ENCODE measurements at places on chromosomes 5 and 9.
A peak's percentile ranks its signal among the peaks of the same experiment; 100 is the strongest.

GRCh38 chr5:140673187-140673976, at the start of gene DND1:
TSS of gene DND1 (minus strand) at chr5:140673576. CDS start at chr5:140673542, 34 bp downstream.
- no peak for DNase-seq

GRCh38 chr5:32520356-32520755, 65.0 kb upstream of the SUB1 start:
- DNase-seq = peak; percentile 39

DNA sequence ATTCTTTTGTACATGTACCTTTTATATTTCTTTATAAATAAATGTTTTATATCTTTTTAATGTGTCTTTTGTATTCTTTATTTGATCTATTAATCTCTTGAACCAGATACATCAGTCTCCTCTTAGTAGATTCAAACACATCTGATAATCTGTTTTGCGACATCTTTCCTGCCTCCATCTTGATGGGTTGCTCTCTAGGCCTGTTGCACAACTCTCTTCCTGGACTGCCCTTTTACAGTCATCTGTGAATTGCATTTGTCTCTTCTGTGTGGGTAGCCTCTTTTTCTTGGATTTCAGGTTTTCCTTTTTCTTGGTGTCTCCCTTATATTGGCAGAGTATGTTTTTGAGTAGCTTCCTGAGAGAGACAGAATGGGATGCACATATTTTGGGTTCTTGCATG, 6.2 kb downstream of the ZFYVE16 start:
- DNase-seq = peak; percentile 50

DNA sequence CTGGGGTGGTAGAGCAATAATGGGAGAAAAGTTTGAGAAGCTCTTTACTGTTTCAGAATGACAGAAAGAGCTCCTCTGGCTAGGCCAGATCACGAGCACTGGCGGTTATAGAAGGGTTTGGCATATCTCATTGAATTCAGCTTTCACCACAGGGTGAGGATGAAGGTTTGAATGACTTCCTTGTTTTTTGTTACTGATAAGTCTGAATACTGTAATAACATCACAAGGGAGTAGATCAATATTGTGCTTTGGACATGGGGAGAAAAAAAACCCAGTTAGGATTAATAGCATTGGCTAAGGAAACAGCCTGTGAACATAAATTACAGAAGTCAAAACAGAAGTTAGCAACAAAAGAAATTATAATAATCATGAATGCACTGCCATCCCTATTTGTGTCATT, 9.4 kb downstream of the PHAX start:
- DNase-seq = no peak

DNA sequence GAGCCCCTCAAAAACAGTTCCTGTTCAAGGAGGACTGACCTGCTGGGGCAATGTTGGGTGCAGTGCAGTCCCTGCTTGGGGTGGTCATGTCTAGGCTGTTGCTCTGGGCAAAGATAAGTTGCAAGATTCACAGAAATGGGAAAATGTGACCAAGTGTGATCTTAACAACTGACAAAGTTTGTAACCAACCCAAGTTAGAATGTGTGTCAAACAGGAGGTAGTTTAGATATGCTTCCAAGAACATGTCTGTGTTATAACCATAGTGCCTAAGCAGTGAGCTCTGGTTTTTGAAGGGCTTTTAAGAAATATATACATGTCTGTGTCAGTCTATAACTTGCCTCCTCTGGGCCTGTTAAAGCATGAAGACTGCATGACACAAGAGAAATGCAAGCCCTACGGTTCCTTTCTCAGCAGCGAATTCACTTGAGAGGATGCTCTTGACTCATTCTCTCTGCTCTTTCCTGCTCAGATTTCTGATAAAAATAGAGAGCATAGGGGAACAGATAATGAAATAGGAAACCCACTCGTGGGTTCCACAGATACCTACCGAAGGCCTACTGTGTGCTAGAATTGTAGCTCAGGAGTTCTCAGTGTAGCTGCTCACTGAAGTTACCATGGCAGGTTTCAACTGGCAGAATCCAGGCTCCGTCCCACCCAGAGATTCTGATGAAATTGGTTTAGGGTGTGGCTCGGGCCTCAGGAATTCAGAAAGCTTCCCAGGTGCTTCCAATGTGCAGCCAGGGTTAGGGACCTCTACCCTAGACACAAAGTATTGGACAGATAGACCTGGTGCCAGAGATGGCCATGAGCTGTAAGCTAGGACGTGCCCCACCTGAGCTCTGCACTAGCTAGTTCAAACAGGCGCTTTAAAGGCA, 52.4 kb downstream of the ARHGEF37 start:
- DNase-seq = no peak

DNA sequence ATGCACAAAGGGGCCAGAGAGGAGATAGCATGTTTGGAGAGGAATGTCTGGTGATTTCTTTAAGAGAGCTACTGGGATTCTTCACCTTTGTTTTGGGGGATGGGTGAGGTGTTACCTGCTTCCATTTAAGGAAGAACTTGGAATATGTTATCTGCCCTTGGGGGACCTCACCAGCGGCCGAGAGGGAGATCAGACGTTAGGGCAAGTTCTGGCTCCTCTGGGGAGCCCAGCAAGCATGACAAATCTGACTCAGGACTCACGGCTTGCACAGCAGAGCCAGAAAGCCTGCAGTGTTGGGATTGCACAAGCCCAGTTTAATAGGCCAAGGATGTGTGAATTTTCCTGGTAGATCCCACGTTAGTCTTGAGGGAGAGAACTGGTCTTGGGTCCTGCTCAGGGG, 40.3 kb downstream of the SLC28A3 start:
- no peak for DNase-seq

DNA sequence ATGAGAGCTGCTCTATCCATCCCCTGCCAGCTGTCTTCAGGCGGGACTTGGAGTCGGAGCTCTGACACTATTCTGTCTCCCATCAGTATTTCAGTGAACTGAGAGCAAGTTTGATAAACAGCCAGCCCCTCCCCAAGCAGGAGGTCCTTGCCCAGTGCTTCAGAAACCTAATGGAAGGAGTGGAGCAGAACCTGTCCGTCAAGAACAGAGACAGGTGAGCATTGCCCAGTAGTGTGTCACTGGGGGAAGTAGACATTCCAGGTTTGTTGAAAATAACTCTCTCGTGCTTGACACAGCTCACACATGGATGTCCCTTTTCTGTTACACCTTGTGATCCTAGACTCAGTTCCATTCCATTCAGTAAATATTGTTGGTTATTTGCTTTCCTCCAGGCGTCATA, 13.2 kb upstream of the TLX3 start:
- no peak for DNase-seq

GRCh38 chr9:122286764-122287163, 22.1 kb downstream of the MRRF start:
- DNase-seq = no peak

- DNase-seq = no peak
These were observed 361.3 kb downstream of the RAB3C start for GRCh38 chr5:58944221-58944620.

All from CD14-positive monocyte (primary cell).